LNCaP clone FGC (cell line): ENCODE measurements at places on chromosomes 6 and 20.

DNA sequence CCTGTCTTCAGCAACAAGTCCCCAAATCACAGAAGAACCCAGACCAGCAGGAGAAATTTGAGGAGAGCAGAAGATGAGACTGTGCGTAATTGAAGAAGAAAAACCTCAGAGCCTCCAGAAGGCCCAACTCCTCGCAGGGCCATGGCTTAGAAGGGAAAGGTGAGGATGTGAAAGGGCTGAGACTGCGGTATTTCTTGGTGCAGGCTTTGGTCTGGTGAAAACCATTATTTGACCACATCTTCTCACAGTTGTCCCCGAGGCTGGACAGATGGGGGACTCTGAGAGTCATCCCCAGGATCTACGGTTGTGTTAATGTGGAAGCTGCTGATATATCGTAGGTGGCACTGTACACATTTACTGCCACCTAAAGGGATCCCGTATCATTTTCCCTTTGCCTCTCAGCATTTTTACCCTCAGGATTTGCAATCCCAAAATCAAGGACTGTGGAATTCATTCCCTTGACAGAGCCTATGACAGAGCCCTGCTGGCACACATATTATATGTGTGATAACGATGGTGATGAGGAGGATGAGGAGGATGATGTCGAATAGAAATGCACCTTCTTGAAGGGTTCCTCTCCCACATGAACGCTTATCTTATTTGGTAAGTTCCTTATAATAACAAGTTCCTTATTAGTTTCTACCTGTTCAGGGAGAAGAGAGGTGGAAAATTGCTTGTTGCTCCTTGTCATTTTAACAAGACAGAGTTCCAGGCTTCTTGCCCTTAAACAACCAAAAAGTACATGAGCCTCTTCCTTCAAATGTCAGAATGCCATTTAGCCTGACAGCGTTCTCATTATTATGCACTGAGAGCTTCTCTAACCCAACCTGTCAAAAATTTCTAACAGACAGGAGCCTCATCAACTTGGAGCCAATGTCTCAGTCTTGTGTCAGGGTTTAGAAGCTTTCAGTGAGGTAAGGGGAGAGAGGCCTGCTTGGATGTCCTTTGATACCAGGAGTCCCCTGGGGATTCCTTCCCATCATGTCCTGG is 135.8 kb downstream of the PXDC1 start:
- no peak for DNase-seq

- DNase-seq: no peak
Observed at GRCh38 chr20:41701588-41702348, 83.6 kb upstream of the CHD6 start.

- DNase-seq: no peak
Observed at GRCh38 chr6:168634541-168635328, 193.8 kb downstream of the SMOC2 start.

- peak; percentile 52 for DNase-seq
Observed at GRCh38 chr6:42726485-42727086, 4.2 kb upstream of the PRPH2 start.

GRCh38 chr6:137339929-137340559 is 120.9 kb upstream of the IFNGR1 start:
- DNase-seq: no peak
